ENCODE measurements at places on chromosomes 11 and 22.

DNA sequence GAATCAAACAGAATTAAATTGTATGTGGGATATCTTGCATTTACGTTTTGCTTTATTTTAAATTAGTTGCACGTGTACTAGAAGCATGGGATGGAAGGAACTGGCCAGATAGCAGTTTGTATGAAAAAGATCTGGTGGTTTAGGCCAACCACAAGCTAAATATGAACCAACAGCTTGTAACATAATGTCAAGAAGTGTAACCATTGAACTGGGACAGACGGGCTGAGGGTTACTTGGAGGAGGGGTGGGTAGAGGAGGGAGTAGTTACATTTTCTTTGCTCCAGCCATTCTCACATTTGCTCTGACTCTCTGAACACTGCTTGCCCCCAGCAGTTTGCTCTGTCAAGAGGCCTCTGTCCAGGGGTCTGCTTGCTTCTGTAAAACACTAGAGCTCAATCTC is 31.7 kb upstream of the CXCR5 start:
- DNase-seq = no peak

GRCh38 chr11:65861165-65861505 is 902 bp downstream of the MUS81 start:
- no peak for DNase-seq

GRCh38 chr11:128821556-128821955 is 45.5 kb downstream of the KCNJ1 start:
- no peak for DNase-seq

DNA sequence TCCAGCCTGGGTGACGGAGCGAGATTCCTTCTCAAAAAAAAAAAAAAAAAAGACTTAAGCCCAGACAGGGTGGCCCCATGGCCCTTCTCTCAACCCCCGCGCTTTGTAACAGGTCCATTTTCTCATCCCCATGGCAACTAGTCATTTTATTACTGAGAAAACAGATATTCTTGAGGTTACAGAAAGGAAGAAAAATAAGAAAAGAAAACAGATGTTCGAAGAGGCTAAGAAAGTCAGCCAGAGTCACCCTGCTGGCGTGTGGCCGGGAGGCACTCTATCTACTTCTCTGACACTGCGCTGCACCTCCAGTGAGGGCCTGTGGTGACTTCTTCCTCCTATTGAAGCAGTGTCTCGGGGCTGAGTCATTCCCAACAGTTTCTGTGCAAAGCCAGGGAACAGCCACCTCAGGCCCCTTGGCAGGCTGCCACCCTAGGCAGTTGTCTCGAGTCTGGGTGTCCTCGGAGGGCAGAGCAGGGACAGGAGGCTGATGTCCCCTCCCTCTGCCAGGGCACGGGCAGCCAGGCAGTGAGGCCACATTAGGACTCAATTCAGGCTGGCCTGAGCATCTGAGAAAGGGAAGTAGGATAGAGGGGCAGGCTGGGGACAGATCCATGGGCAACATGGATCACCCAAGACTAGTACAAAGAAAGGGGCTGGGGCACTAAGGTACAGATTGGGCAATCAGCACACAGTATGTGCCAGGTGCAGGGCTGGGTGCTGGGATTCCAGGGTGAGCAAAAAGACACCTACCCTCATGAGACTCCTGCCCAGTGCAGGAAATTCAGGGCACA is 16.4 kb upstream of the SYVN1 start:
- DNase-seq = peak; percentile 78

- DNase-seq = no peak
These were observed 3.9 kb downstream of the MYEOV start for GRCh38 chr11:69297787-69298266.

DNA sequence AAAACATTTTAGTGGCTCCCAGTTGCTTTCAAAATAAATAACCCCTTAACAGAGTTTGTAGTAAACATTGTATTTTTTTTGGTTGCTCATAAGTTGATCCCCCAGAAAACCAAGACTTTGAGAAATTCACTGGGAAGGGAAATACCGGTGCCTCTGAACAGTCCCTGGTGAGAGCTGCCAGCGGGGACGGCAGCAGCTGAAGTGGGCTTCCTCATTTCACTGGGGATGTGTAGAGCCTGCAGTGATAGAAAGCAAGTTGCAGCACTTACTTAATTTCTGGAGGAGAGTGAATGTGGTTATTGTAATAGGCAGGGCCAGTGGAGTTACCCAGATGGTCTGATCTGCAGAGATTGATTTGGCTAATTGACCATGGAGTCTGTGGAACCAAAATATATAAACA is 18.6 kb upstream of the MCHR1 start:
- DNase-seq = no peak

DNA sequence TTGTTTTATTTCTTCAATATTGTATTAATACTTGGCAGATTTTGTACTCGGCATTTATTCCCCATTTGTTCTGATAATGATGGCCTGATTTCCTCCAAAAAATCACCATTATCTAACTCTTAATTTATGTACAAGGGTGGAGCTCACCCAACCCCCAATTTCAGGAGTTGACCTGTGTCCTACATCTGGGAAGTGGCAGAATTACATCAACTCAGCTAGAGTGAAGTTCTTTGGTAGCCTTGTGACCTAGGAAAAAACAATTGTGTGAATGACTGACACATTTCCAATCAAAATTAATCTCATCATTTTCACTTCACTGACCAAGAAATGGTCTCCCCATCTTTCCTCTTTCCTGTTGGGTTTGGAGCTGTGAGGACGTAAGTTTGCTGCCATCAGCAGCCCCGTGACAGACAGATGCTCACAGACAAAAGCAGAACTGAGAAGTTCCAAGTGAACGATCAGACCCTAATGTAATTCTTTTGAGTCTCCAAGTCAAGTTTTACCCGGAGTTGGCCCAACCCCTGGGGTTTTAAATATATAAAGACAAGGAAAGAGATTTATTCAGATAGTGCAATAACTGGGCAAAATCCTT is 16.6 kb upstream of the MS4A6E start:
- DNase-seq = no peak

DNA sequence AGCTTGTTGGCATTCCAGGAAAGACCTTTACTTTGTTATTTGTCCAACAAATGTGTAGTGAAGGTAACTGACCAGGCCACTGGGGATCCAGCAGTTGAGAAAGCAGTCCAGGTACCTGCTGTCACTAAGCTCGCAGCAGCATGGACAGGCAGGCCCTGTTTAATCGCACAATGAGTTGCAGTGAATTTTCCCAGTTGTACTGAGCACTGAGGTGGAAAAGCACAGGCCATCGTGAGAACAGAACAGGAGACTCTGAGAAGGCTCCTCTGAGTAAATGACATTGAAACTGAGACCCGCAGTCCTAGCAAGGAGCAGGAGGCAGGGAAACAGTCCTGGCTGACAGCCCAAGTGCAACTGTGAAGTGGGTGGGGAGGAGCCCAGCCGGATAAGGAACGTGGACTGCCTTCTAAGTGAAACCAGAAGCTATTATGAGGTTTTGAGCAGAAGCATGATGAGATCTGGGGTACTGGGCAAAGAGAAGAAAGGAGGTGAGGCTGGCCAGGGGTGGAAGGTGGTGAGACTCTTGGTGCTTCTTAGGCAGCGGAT is 39.8 kb upstream of the CDON start:
- no peak for DNase-seq

- no peak for DNase-seq
These were observed 28.5 kb downstream of the P4HA3 start for GRCh38 chr11:74282914-74283371.

DNA sequence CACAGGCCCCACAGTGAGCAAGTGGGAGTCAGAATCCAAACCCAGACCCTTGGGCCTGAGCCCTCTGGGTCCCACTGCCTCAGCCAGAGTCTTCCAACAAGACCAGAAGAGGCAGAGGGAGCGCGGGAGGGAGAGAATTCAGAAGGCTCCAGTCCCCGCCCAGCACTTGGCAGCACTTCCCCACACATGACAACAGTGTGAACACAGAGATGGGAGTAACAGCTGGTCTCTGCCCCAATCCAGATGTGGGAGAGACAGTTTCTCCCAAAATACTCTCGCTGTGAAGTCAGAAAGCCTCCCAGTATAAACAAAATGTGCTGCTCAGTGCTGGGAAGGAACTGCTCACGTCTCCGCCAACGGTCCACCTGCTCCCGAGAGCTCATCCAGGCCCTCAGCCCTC is 219.9 kb downstream of the MN1 start:
- peak; percentile 53 for DNase-seq

- DNase-seq = no peak
These were observed 427.3 kb downstream of the BRD1 start for GRCh38 chr22:49400136-49400940.

- no peak for DNase-seq
These were observed 101.7 kb downstream of the ATM start for GRCh38 chr11:108324587-108324986.

- DNase-seq = no peak
These were observed 140.0 kb downstream of the CHST1 start for GRCh38 chr11:45525393-45525792.

GRCh38 chr22:44220727-44221680 is 40.3 kb downstream of the PARVG start:
- no peak for DNase-seq

DNA sequence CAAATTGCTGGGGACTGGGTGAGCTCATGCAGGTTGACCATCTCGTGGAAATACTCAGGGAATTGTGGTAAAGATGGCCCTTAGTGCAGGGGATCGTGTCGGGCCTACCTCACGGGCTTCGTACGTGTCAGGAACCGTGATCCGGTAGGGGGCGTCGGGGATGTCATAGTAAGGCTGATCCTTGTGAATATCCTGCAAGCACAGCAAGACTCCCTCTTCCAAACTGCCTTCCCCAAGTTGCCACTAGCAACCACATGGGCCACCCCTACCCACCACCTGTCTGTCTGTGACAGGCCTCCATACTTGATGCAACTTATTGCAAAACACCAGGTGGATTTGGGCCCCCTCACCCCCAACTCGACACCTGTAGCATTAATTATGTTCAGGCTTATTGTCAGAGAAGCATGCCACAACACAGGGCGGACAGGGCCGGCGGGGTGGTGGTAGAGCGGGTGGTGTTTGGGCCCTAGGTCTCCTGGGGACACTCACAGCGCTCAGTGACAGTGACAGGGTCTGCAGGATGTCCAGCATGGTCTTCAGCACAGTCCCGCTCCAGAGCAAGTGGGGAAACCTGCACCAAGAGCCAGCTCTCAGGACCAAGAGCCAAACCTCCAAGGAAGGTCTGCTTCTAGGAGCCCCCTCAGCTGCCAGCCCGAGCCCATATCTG is 22.6 kb upstream of the SERPIND1 start:
- DNase-seq = no peak

DNA sequence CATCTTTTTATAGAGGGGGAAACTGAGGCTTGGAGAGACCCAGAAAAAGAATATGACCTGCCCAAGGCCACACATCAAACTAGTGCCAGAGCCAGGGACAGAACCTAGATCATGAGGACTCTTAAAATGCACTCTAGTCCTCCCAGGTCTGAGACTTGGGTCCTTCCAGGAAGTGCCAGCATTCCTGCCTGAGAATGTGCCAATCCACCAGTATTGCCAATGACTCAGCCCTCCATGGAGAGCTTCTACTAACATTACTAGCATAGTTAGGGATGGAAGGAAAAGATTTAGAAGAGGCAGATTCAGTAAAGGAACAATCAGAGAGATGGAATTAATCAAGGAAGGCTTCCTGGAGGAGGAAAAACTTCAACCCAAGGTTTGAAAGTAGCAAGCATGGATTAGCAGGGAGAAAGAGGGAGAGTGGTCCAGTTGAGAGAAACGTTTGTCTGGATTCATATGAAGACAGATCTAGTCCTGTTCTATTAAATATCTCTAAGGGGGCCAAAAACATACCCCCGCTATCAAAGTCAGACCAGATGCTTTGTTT is 20.1 kb upstream of the SMIM35 start:
- no peak for DNase-seq

GRCh38 chr11:23586173-23586572 is 725.9 kb upstream of the CCDC179 start:
- DNase-seq = no peak

GRCh38 chr11:74754507-74755252 is 6.0 kb downstream of the RNF169 start:
- no peak for DNase-seq

GRCh38 chr22:21713428-21714058 is 22.1 kb downstream of the YPEL1 start:
- DNase-seq = no peak

DNA sequence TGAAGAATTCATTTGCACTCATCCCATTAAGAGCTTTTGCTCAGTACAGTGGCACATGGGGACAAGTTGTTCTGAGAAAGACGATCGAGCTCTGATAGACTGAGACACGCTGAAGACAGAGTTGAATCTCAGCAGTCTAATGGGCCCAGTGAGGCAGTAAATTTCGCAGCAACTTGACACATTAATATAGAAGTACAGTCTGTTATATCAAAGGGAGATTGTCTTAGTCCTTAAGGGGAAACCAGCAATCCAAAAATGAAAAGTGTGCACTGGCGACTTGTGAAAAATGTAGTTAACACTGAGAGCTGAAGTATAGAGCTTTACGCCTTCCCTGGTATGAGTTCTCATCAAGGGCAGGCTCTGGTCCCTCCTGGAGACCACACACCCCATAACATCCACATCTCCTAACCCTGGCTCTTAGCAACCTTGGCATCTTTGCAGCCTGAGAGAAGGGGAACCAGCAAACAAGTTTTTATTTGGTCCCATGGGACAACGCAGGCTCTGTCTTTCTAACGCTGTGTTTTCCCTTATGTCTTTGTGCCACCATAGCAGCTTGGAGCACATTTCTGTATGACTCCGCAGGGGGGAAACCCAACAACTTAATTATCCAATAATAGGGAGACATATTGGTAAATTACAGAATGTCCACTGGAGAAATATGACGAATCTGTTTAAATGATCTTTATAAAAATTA is 952.5 kb downstream of the OPCML start:
- DNase-seq = no peak

DNA sequence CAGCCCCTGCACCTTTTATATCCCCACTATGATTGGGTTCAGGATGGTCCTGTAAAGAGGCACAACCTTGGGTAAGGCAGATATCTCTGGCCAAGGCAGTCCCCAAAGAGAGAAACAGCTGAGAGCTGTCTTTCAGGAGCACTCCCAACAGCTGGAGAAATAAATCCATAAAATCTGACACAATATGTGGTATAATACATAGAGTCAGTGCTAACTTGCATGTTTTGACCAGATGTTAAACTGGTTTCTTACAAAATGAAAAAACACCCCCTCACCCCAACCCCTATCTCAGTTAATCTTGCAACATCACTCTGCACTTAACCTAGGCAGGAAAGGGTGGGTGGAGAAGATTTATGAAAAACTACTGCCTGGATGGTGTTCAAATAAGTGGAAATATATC is 44.0 kb upstream of the C11orf87 start:
- DNase-seq = no peak

DNA sequence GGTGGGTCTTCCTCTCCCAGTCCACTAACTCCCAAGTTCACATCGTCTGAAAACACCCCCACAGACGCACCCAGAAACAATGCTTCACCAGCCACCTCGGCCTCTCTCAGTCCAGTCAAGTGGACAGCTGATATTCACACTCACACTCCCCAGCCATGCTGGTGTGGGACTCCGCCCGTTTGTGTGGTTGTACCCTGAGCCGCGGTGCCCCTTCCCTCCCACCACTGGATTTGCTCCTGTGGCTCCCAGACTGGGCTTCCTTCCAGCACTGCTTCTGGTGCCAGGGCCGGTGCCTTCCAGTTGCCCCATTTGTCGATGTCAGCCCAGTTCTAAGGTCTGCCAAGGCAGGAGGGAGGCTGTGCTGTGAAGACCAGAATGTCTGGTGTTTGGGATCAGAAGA is 37.9 kb upstream of the PLET1 start:
- peak; percentile 25 for DNase-seq

Data from midbrain (tissue), 1 donor.